Stomach (tissue), 19 donors: ENCODE measurements at places on chromosomes 12 and 14. TPM values are rescaled to one million over a fixed set of nuclear protein-coding genes. Genes with fewer than 3 reads are reported as not detected.
A peak's percentile ranks its signal among the peaks of the same experiment; 100 is the strongest.

ADAM21 gene
- not detected for total RNA-seq

TTC6 gene
- 184 TPM for total RNA-seq

INHBC gene
- total RNA-seq = 0.37 TPM

HHIPL1 gene
- 0.45 TPM for total RNA-seq

SLC35F4 gene
- not detected for total RNA-seq

B4GALNT3 gene
- total RNA-seq = 63.2 TPM

NTN4 gene
- 11.0 TPM for total RNA-seq

C12orf54 gene
- total RNA-seq = not detected

ACACB gene
- 47.2 TPM for total RNA-seq

CD69 gene
- total RNA-seq = not detected

AICDA gene
- not detected for total RNA-seq

GRCh38 chr12:53223389-53224060 is 8.5 kb downstream of the RARG start:
- H3K27ac ChIP-seq = peak overlapping the region; percentile 96
- no peak overlapping the region for H3K4me3 ChIP-seq
- H3K27me3 ChIP-seq = no peaks in the 10 kb centered on the region
- H3K4me1 ChIP-seq = peaks cover 44% of the 10 kb centered on the region
- peaks cover 6% of the 10 kb centered on the region for H3K36me3 ChIP-seq
- DNase-seq = no peak

- no peak for DNase-seq
- H3K4me3 ChIP-seq = no peak overlapping the region
- H3K4me1 ChIP-seq = no peaks in the 10 kb centered on the region
Observed at GRCh38 chr12:113863455-113863845, 102.7 kb downstream of the RBM19 start.

- no peaks in the 10 kb centered on the region for H3K27me3 ChIP-seq
- H3K27ac ChIP-seq = peak overlapping the region; percentile 95
- peak; percentile 67 for DNase-seq
- peak overlapping the region; percentile 98 for H3K4me3 ChIP-seq
Observed at GRCh38 chr12:55830601-55831446, 1.4 kb upstream of the DNAJC14 start.

GRCh38 chr12:32661706-32662105 is 17.4 kb upstream of the DNM1L start:
- H3K36me3 ChIP-seq = no peaks in the 10 kb centered on the region
- H3K27me3 ChIP-seq = no peaks in the 10 kb centered on the region
- peaks cover 20% of the 10 kb centered on the region for H3K4me1 ChIP-seq
- H3K4me3 ChIP-seq = no peak overlapping the region

- no peak overlapping the region for H3K27ac ChIP-seq
- DNase-seq = no peak
- H3K4me3 ChIP-seq = no peak overlapping the region
- H3K36me3 ChIP-seq = no peaks in the 10 kb centered on the region
Observed at GRCh38 chr12:16229676-16230075, 47.8 kb downstream of the SLC15A5 start.

DNA sequence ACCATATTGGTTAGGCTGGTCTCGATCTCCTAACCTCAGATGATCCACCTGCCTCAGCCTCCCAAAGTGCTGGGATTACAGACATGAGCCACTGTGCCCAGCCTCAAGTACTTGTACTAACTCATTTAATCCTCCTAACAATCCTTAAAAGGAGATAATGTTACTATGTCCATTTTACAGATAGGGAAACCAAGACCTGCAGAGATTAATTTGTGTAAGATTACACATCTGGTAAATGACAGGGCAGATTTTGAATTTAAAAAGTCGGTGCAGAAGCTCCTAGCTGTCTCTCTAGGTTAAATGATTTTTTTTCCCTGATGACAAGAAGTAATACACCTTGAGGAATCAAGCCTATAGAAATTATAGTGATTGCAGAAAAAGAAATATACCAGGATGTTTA is 13.7 kb upstream of the HECTD1 start:
- H3K27me3 ChIP-seq = no peaks in the 10 kb centered on the region
- no peaks in the 10 kb centered on the region for H3K36me3 ChIP-seq
- no peak overlapping the region for H3K4me3 ChIP-seq
- H3K27ac ChIP-seq = no peak overlapping the region

GRCh38 chr12:40033242-40033630 is 72.6 kb downstream of the SLC2A13 start:
- DNase-seq = peak; percentile 38
- H3K27me3 ChIP-seq = no peaks in the 10 kb centered on the region
- peaks cover 12% of the 10 kb centered on the region for H3K4me1 ChIP-seq
- H3K4me3 ChIP-seq = peak overlapping the region; percentile 10
- H3K27ac ChIP-seq = no peak overlapping the region

- no peak overlapping the region for H3K27ac ChIP-seq
- no peak for DNase-seq
- no peaks in the 10 kb centered on the region for H3K36me3 ChIP-seq
- H3K27me3 ChIP-seq = no peaks in the 10 kb centered on the region
- no peak overlapping the region for H3K4me3 ChIP-seq
Observed at GRCh38 chr12:96190413-96191108, 3.6 kb upstream of the ELK3 start.

GRCh38 chr12:72888693-72889092 is 616.5 kb downstream of the TRHDE start:
- H3K27me3 ChIP-seq = no peaks in the 10 kb centered on the region
- H3K36me3 ChIP-seq = no peaks in the 10 kb centered on the region
- DNase-seq = no peak
- H3K4me3 ChIP-seq = no peak overlapping the region
- H3K27ac ChIP-seq = no peak overlapping the region
- H3K4me1 ChIP-seq = no peaks in the 10 kb centered on the region

DNA sequence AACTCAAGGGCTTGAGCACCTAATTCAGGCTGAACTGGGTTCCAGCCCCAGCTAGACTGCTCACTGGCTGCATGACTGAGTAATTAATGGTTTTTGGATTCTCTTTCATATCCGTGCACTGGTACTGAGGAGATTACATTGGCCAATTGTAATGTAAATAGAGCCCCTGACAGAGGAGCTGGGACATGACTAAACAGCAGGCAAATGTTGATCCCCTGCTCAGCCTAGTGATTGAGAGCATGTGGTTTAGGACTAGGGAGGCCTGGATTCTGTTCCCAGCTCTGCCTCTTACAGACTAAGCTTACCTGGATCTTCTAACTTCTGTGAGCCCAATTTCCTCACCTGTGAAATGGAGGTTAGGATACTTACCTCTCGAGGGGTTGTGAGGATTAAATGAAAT is 204.3 kb downstream of the ESR2 start:
- no peak overlapping the region for H3K4me3 ChIP-seq
- no peak for DNase-seq
- no peaks in the 10 kb centered on the region for H3K4me1 ChIP-seq
- peaks cover 51% of the 10 kb centered on the region for H3K36me3 ChIP-seq
- no peaks in the 10 kb centered on the region for H3K27me3 ChIP-seq

GRCh38 chr12:5921966-5922899 is 22.8 kb downstream of the ANO2 start:
- no peaks in the 10 kb centered on the region for H3K4me1 ChIP-seq
- DNase-seq = no peak
- H3K27me3 ChIP-seq = peaks cover 14% of the 10 kb centered on the region
- H3K4me3 ChIP-seq = no peak overlapping the region
- H3K27ac ChIP-seq = no peak overlapping the region

DNA sequence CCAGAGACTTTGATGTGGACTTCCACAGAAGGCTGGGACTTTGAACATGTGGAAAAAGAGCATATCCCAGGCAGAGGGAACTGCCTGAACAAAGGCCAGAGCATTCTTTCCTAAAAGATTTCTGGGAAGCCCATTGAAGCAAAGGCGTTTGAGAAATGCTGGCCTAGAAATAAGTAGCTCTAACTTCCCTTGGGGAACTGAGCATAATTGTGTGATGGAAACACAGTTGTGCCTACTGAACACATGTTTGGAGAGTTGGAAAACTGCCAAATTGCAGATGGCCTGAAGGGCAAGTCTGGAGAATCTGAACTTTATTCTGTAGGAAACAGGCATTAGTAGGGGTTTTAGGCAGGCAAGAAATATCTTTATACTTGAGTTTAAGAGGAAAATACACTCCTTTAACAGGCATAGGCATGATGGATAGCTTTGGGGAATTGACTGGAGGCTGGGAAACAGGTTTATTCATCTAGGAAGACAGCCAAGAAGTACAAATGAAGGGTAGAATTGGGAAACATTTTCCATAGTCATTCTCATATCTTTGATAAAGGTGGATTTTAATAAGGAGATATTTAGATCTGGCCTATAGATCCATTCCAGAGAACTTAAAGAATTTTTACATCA is 134.1 kb downstream of the TPH2 start:
- H3K27ac ChIP-seq = no peak overlapping the region
- no peaks in the 10 kb centered on the region for H3K4me1 ChIP-seq
- H3K4me3 ChIP-seq = no peak overlapping the region
- DNase-seq = peak; percentile 67

- peak overlapping the region; percentile 70 for H3K27ac ChIP-seq
- DNase-seq = no peak
- peak overlapping the region; percentile 60 for H3K4me3 ChIP-seq
- H3K36me3 ChIP-seq = no peaks in the 10 kb centered on the region
- no peaks in the 10 kb centered on the region for H3K27me3 ChIP-seq
Observed at GRCh38 chr12:51390891-51391282, 319 bp downstream of the GALNT6 start.

- H3K27ac ChIP-seq = peak overlapping the region; percentile 87
- H3K4me1 ChIP-seq = peaks cover 59% of the 10 kb centered on the region
- H3K36me3 ChIP-seq = no peaks in the 10 kb centered on the region
- no peaks in the 10 kb centered on the region for H3K27me3 ChIP-seq
- no peak for DNase-seq
- no peak overlapping the region for H3K4me3 ChIP-seq
Observed at GRCh38 chr14:68239988-68240771, 420.6 kb downstream of the RAD51B start.

GRCh38 chr14:53327716-53328115 is 174.6 kb upstream of the DDHD1 start:
- H3K4me3 ChIP-seq = no peak overlapping the region
- H3K27ac ChIP-seq = no peak overlapping the region
- H3K36me3 ChIP-seq = no peaks in the 10 kb centered on the region
- H3K4me1 ChIP-seq = no peaks in the 10 kb centered on the region
- H3K27me3 ChIP-seq = no peaks in the 10 kb centered on the region

- H3K27ac ChIP-seq = peak overlapping the region; percentile 29
- H3K4me3 ChIP-seq = no peak overlapping the region
- no peaks in the 10 kb centered on the region for H3K36me3 ChIP-seq
- peaks cover 47% of the 10 kb centered on the region for H3K4me1 ChIP-seq
Observed at GRCh38 chr12:3117591-3118015, 40.4 kb downstream of the TSPAN9 start.

DNA sequence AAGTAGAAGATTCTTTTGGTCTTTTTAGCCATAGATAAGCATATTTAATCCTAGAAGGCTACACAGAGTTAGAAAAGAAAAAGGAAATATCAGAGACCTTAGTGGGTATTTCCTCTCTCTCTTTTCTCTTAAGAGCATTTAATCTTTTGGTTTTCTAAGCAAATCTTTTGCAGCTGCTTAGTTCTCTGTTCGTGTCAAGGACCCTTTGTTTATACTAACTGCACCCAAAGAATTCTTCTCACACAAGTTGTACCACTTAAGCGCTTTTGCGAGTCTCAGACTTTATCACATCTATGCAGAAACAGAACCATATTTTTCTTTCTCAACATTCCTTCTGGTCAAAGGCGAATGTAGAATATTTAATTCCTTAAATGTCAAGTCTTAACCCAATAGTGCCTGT is 17.9 kb upstream of the NID2 start:
- no peaks in the 10 kb centered on the region for H3K4me1 ChIP-seq
- H3K36me3 ChIP-seq = no peaks in the 10 kb centered on the region
- H3K27me3 ChIP-seq = no peaks in the 10 kb centered on the region
- no peak overlapping the region for H3K4me3 ChIP-seq

- no peaks in the 10 kb centered on the region for H3K36me3 ChIP-seq
- H3K27ac ChIP-seq = no peak overlapping the region
- no peaks in the 10 kb centered on the region for H3K4me1 ChIP-seq
- no peak for DNase-seq
Observed at GRCh38 chr14:83556746-83557453, 1973.0 kb upstream of the FLRT2 start.
